ENCODE measurements at places on chromosomes 2 and 18.

DNA sequence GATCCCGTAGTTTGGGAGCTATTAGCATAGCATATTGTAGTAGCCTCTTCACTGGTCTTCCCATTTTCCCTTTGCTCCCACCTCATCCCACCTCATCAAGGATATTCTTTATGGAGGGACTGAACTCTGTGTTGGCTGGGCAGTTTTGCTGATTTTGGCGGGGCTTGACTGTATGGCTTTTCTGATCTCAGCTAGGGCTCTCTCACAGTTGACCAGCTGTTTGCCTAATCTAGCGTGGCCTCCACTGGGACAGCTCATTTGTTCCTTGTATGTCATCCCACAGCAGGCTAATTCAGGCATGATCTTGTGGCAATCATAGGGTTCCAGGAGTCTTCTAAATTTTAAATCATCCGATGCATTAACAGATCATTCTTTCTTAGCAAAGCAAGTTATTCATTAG is 30.2 kb upstream of the MTX2 start:
- no peak for DNase-seq

DNA sequence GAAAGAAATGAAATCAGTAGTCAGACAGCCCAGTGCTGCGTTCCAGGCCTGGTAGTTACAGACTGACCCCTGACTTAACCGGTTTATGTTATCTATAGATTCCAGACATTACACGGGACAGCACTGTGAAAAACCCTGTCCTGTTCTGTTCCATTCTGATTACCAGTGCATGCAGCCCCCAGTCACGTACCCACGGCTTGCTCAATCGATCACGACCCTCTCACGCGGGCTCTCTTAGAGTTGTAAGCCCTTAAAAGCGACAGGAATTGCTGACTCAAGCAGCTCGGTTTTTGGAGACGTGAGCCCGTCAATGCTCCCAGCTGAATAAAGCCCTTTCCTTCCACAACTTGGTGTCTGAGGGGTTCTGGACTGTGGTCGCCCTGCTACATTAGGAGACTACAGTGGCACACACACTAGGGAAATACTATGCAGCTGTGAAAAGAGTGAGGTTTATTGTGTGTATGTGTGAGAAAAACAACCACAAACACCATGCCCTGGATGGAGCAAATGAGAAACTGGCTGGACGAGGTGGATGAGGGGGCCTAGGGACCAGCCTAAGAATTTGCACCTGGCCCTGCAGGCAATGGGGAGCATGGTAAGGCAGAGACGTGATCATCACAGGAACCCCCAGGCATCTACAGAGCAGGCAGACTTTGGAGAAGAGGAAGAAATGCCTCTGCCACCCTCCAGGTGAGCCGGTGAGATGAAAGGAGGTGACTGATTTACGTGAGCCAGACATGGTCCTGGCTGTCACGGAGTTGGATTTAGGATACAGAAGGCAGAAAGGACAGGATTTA is 49.1 kb upstream of the SEMA4C start:
- no peak for DNase-seq

DNA sequence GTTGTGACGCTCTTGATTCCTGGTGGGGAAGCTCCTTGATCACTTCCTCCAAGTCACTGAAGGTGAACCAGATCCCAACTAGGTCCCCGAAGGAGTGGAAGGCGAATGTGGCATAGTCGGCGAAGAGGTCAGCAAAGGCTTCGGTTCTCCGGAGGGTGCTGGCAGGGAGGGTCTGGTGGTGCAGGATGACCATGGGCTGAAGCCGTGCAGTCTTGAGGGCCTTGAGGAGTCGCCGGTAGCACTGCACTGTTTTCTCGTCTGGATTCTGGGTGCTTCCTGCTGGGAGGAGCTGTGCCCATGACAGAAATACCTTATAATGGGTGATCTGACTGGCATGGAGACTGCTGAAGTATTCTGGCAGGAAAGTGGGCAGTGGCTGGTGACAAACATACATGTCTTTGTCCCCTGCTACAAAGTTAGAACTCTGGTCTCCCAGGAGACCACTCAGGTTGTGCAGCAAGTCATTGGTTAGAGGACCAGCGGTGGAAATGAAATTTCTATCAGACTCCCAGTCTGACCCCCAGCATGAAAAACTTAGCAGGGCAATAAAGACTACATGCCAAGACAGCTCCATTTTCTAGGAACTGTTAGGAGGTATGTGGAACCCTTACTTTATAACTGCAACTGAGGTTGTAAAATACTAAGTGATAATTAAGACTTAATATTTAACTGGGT is at the start of gene LCT:
LCT (minus strand) TSS at position 589 of the 675 bp plus-strand sequence; CDS start at position 574, 15 bp downstream.
- no peak for DNase-seq

DNA sequence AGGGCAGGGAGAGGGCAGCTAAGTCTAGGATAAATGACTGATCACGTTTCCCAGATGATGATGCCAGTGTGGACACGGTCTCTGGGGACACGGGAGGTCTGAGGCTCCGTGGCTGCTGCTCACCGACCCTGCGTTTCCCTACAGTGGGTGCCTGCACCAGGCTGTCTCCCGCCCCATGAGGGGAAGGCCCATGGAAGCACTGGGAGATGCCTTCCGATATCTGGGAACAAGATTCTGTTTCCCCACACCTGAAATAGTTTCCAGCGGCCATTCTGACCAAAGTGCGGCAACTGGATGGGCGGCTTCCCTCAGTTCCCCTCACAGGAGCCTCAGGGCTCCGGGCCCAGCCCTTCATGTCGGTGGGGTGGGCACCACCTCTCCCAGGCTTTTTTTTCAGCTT is 83.1 kb downstream of the EDAR start:
- no peak for DNase-seq

GRCh38 chr2:56681659-56682396 is 498.0 kb downstream of the CCDC85A start:
- DNase-seq = no peak

GRCh38 chr18:55251254-55251971 is 292.2 kb upstream of the CCDC68 start:
- no peak for DNase-seq

GRCh38 chr18:13527256-13527655 is 199.1 kb downstream of the FAM210A start:
- DNase-seq = no peak

- no peak for DNase-seq
Measured at GRCh38 chr2:185145316-185146121, 547.2 kb downstream of the ZNF804A start.

GRCh38 chr18:44896846-44897245 is 216.2 kb downstream of the SETBP1 start:
- no peak for DNase-seq

DNA sequence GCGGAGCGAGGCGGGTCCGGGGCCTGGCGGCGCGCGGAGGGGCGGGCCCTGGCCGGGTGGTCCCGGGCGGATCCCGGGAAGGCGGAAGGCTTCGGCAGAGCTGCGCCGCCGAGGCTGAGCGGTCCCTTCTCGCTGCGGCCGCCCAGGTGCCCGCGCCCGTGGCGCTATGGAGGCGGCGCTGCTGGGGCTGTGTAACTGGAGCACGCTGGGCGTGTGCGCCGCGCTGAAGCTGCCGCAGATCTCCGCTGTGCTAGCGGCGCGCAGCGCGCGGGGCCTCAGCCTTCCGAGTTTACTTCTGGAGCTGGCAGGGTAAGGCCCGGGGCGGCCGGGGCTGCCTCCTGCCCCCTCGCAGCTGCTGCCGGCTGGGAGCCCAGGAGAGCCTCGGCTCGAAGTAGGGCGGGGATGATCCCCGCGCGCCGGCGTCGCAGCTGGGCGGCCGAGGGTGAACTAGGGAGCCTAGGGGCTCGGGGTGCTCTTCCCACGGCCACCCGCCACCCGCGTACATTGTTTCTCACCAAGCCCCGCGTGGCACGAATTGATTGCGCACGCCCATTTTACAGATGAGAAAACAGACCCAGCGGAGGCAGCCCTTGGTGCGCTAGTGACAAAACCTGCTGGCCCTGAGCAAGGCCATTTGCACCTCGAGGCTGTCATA is at the start of gene SLC66A3:
SLC66A3 (plus strand) TSS at position 87 of the 655 bp plus-strand sequence; CDS start at position 167, 80 bp downstream.
- DNase-seq = peak; percentile 86

DNA sequence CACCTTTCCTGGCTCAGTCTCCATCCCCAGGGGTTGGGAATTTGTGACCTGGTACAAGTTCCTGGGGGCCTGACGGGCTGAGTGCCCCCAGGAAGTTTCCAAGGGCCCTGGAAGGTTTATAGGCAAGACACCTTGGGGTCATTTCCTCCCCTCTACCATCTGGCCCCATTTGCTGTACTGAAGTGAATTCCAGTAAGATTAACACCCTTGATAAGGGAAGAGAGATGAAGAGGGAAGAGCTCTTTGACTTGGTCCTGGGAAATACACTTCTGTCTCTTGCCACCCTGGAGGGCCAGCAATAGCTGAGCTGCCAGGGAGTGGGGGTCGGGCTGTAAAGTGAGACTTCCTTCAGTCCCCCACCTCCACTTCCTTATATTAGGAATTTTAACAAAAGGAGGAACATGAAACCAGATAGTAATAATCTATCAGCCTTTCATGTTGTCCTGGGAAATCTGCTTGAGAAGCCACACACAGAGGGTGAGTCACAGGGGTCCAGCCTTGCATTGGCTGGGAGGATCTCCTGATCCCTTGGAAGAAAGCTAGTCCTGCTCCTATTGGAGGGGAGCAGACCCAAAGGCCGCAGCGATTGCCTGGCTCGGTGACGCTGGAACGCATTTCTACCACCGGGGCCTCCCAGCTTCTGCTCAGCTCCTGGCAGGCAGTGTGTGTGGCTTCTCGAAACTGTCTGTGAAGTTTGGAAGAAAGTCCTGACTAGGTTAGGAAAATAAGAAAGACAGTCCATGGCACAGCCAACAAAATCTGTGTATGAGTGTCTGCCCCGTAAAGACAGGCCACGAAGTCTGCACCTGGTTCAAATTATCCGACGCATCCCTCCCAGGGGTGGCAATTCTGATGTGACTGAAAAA is 87.3 kb downstream of the ACAA2 start:
- DNase-seq = peak; percentile 59

DNA sequence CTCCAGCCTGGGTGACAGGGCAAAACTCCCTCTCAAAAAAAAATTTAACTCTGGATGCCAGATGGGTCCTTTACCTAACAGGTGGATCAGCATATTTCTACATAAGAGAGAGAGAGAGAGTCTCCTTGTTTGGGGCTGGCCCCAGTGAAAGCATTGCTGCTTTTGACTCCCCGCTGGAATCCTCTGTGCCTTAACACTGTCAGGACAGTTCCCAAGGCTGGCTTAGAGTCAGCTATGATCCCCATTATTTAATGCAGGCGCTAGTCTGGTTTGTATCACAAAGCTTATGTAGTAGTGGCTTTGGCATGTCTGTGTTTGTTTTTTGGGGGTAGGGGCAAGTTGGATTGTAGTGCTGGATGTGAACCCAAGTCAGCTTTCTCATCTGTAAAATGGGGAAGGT is 9.4 kb downstream of the INPP4A start:
- DNase-seq = no peak

GRCh38 chr2:124763611-124764010 is 738.5 kb downstream of the CNTNAP5 start:
- DNase-seq = no peak

- DNase-seq = no peak
Measured at GRCh38 chr2:50125246-50125645, 906.7 kb downstream of the NRXN1 start.

- no peak for DNase-seq
Measured at GRCh38 chr18:70457223-70457622, 168.4 kb downstream of the SOCS6 start.

Measured in T1000 (cell line).